ENCODE measurements at places on chromosomes 7 and 10.

- no peak for DNase-seq
Measured at GRCh38 chr10:88118729-88119128, 255.3 kb downstream of the PTEN start.

- no peak for DNase-seq
Measured at GRCh38 chr7:133504825-133505224, 251.9 kb downstream of the EXOC4 start.

GRCh38 chr10:29583674-29584073, 51.1 kb downstream of the SVIL start:
- no peak for DNase-seq

GRCh38 chr7:94620703-94621118, 35.2 kb downstream of the SGCE start:
- no peak for DNase-seq

- no peak for DNase-seq
Measured at GRCh38 chr7:44776211-44776610, 20.3 kb upstream of the PPIA start.

GRCh38 chr7:97215556-97215955, 98.1 kb downstream of the SDHAF3 start:
- DNase-seq: no peak

GRCh38 chr7:123871998-123872867, 27.3 kb downstream of the HYAL4 start:
- peak; percentile 2 for DNase-seq

- no peak for DNase-seq
Measured at GRCh38 chr7:107394276-107394675, 75.6 kb upstream of the GPR22 start.

DNA sequence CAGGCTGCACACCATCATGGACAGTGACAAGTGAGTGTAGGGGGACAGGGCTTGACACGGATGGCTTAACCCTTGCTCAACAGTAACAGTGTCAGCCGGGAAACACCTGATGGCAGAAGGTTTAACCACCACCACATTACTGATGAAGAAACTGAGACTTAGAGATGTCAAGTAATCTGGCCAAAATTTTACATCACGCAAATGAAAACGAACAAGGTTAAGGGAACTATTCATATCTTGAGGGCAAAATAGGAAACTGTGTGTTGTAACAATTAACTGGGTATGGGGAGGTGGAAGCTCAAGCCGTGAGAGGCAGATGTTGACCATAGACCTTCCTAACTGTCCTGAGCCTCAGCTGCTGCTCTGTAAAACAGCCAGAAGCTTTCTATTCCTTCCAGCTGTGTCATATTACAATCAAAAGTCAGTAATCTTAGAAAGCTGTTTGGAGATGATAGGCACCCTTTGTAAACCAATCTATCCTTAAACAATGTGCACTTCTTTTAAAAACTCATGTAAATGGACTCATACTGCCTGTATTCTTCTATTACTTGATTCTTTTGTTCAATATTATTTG, 68.4 kb downstream of the ABCC2 start:
- no peak for DNase-seq

DNA sequence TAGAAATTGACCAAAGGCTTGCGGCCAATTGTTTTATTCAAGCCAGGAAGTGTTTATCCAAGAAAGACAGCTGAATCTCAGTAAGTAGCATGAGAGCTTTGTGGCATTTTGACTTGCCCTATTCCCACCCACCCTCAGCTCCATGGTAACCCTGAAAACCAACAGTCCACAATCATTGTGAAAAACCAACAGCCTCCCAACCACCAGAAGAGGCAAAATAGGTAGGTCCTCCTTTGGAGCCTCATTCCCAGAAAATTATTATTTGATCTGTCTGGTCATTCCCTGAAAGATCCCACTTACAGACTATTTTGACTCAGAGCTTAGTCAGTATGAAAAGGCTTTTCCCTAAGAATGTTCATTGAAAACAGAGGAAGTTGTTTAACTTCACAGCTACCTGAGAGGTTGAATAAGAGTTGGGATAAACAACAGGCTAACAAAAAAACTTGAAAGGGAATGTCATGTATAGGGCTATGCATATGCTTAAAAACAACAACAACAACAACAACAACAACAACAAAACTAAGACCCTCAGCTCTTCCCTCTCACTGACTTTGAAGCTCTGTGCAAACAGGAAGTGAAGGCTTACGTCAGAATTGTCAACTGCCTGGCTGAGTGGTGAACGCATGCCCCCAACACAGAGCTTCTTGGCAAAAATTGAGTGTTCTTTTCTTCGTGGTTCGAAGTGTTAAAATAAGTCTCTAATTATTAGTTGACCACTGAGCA, 11.2 kb downstream of the KPNA7 start:
- DNase-seq: no peak

DNA sequence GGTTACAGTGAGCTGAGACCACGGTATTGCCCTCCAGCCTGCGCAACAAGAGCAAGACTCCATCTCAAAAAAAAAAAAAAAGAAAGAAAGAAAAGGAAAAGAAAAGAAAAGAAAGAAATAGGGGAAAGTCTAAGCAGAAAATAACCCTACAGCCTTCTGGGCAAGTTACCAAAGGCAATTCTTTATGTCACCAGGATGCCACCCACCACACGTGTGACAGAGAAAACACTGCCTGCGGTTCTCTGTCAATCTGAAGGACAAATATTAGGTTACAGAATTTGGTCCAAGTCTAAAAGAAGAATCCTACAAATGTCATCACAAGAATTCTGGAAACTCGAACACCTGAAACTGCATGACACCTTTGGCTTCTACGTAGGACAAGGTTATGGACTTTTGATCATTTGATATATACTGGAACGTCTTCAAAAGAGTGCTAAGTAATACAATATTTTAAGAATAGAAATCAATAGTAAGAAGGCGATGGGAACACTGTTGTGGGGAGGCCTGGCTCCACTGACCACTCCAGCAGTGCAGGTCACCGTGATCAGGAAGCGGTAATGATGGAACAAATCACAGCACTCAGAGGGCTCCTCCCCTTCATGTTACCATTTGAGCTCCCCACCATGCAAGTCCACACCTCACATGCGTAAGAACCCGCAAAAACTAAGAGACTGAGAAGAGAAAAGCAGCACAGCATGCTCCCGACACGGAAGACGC, 75.8 kb downstream of the MAD1L1 start:
- no peak for DNase-seq

GRCh38 chr10:110793886-110794285, 77.8 kb upstream of the PDCD4 start:
- no peak for DNase-seq

DNA sequence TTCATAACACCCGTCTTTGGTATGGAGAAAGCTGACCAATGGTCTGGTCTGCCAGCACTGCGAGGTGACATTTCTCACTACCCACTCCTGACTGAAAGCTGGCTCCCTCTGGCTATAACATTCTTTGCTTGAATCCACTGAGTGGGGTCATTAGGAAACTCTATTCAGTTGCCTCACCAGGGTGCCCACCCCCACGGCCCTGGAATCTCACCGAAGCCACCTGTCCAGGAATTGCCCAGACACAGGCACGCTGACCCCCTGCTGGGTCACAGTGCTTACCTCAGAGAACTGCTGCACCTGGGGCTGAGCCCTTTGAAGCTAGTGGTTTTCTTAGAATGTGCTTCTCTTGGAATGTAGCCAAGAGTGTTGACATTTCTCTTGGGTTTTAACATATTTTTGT, 28.6 kb downstream of the HECW1 start:
- no peak for DNase-seq

DNA sequence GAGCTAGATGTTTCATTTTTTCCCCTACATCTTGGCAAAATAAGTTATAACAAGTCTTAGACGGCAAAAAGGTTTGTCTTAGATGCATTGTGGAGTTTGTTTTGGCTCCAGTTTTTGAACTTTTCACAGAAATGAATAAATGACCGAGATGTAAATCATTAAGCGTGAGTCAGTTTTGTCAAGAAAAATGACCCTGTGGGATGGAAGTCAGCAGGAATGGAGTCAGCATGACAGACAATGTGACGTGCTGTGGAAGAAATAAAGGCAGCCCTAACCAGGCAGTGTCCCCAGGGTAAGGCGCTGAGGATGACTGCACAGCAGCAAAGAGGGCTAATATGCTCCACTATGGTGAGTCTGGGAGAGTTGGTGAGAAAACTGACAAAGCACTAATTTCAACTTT, 163.2 kb downstream of the NOC3L start:
- no peak for DNase-seq

DNA sequence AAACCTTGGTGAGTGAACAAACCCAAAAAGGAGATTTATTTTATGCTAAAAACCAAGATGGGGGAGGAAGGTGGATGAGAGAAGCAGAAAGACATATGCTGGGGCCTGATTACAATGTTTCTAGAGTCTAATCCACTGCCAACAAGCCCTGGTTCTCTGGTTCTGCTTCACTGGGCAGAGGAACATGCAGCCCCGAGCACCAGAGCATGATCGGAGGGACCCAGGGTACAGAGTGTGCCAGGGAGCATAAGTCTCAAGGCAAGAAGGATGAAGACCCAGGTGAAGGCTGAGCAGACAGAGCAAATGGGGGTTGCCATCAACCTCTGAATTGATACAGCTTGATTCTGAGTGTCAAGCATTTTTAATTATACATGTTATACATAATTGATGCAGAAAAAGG, 30.7 kb downstream of the SLC16A12 start:
- no peak for DNase-seq

GRCh38 chr7:46494441-46494840, 573.4 kb upstream of the IGFBP3 start:
- no peak for DNase-seq

DNA sequence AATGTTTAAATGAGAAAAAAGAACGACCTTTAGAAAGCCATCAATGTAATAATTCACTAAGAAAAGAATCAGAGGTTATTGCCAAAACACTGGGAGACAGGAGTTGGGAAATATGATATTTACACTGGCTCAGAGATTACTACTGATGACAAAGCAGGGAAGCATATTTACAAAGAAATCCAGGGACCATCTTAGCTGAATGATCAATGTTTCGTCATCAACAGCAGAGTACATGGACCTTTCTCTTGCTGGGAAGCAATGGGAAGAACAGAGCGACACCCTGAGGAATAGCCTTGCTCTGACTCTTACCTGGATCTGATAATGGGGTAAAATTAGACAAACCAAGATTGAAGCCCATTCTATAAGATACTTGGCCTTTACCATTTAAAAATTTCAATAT, 1293.5 kb downstream of the XPNPEP1 start:
- DNase-seq: no peak

- DNase-seq: no peak
Measured at GRCh38 chr10:12041766-12042408, 722 bp downstream of the UPF2 start.

DNA sequence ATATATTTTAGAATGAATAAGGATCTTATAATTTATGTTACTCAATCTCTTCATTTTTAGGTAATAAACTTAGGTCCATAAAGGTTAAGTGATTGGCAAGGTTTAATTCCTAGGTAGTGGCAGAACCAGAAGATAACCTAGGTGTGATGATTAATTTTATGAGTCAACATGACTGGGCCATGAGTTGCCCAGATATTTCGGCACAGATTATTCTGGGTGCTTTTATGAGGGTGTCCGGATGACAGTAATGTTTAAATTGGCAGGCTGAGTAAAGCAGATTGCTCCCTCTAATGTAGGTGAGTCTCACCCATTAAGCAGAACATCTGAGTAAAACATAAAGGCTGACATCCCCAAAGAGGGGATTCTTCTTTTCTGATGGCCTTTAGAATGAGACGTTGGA, 1349.3 kb upstream of the CELF2 start:
- no peak for DNase-seq

DNA sequence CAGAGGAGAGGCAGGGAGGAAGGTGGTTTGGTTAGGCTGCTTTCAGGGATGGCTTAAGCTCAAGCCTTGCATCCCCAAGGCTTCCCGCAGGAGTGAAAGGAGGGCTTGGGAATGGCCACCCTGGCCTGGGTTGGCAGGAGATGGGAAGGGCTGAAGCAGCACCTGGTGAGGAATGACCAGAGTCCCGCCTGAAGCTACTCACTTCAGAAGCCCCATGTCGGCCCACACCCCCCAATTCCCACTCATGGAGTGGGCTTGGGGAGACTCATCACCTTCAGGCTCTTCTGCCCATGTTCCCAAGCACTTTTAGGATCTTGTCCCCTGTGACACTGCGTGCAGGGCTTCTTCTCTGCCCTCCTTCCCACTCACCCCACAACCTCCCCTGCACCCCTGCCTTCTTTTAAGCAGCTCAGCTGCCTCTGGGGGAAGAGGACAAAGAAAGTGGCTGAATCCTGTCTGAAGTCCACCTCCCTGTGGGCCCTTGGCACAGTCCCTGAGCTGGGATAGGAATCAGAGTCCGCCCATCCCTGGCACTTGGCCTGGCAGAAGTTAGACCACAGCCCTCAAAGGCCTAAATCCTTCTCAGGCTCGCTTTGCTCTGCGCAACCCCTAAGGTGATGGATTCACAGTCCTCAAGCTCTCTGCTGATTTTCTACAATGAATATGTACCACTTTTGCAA, 16.5 kb downstream of the RGR start:
- DNase-seq: no peak

DNA sequence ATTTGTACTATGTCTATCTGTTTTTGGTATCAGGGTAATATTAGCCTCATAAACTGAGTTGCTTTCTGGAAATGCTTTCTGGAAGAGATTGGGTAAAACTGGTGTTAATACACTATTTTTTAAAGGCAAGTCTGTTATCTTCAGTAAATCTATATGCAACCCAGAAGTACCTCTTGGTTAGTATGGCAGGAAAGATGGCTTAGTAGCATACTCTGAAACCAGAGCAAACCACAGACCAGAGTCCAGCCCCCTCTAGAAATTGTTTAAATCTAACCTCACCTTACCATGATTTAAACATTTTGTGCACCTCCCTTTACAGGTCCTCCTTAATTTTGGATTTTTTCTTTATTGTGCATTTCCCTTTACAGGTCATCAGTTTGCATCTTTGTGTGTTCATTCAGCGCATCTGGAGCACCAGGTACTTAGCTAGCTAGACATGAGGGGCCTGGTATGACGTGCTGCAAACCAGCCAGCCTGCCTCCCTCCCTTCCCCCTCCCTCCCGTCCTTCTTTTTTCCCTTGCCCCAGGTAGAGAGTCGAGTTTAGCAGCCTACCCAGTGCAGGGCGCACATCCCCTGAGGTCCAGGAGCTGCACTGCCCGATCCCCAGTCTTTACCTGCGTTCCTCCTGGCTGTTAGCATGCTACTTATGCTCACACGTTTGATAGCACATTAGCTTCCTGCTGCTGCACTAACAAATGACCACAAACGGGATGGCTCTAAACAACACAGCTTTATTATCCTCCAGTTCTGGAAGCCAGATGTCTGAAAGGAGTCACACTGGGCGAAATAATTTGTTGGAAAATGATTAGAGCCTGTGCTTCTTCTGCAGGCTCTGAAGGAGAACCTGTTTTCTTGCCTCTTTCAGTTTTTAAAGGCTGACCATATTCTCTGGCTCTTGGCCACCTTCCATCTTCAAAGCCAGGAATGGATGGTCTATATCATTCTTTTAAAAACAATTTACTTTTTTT, 299.9 kb upstream of the HABP2 start:
- DNase-seq: no peak
